ENCODE measurements at places on chromosomes 16 and 17.

DNA sequence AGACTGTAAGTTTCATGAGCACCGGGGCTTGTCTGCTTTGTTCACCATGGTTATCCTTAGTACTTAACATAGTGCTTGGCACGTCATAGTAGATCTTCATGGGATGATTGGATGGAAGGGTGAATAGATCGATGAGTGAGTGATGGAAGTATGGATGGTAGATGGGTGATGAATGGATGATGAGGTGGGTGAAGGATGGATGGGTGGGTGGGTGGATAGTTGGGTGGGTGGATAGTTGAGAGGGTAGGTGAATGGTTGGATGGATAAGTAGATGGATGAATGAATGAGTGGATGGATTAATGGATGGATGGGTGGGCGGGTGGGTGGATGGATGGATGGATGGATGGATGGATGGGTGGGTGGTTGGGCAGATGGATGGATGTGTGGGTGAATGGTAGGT lies 133.2 kb upstream of the PLCG2 start:
- ATAC-seq: no peak

GRCh38 chr16:12628536-12628935 lies 175.2 kb downstream of the CPPED1 start:
- peak; percentile 30 for ATAC-seq

DNA sequence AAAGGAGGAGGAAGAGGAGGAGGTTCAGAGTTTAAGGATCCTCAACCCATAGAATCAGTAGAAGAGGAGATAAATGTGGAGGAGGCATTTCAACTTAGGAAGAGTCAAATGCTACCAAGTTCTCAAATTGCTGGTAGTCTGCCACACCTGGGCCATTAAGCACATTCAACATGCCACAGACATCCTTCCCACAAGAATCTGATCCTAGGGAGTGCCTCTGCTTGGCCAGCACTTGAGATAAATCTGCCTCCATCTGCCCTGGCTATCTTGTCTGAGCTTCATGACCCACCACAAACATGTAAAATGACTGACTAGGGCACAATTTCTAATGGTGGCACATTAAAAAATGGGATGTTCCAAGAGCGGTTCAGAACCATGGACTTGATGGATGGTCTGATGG lies 37.3 kb upstream of the AXIN2 start:
- no peak for ATAC-seq

- ATAC-seq: no peak
These were observed 16.6 kb downstream of the GPR179 start for GRCh38 chr17:38326996-38327792.

- peak; percentile 57 for ATAC-seq
These were observed 832 bp downstream of the ETV4 start for GRCh38 chr17:43545383-43545632.

GRCh38 chr17:49635121-49635520 lies 42.8 kb downstream of the SPOP start:
- ATAC-seq: no peak
